Activated naive CD8-positive, alpha-beta T cell treated with anti-CD3 and anti-CD28 coated beads for 36 hours (primary cell): ENCODE measurements at places on chromosomes 4 and X.

- no peak for DNase-seq
Observed at GRCh38 chr4:132759199-132759780, 389.8 kb upstream of the PCDH10 start.

- DNase-seq, result no peak
Observed at GRCh38 chr4:123939621-123940020, 543.0 kb downstream of the SPRY1 start.

DNA sequence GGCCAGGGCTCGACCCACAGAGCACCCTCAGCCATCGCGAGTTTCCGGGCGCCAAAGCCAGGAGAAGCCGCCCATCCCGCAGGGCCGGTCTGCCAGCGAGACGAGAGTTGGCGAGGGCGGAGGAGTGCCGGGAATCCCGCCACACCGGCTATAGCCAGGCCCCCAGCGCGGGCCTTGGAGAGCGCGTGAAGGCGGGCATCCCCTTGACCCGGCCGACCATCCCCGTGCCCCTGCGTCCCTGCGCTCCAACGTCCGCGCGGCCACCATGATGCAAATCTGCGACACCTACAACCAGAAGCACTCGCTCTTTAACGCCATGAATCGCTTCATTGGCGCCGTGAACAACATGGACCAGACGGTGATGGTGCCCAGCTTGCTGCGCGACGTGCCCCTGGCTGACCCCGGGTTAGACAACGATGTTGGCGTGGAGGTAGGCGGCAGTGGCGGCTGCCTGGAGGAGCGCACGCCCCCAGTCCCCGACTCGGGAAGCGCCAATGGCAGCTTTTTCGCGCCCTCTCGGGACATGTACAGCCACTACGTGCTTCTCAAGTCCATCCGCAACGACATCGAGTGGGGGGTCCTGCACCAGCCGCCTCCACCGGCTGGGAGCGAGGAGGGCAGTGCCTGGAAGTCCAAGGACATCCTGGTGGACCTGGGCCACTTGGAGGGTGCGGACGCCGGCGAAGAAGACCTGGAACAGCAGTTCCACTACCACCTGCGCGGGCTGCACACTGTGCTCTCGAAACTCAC, 3.6 kb downstream of the MID1IP1 start:
- peak; percentile 45 for DNase-seq

DNA sequence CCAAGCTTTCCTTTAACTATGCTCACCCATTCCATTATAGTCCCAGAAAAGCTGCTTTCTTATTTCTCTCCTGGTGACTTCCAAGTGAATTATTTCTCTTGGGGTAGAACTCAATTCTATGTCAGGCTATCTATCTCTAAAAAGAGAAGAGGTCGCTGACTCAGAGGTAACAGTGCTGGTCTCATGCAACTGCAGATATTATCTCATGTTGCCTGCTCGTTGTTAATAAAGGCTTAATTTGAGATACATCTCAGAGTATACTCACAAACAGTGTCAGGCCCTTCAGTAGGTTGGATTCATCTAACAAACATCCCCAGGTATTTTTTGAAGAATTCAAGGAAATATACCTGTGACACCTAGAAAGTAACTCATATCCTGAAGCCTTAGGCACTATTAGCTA, 2.7 kb downstream of the TMEM154 start:
- DNase-seq, result no peak

DNA sequence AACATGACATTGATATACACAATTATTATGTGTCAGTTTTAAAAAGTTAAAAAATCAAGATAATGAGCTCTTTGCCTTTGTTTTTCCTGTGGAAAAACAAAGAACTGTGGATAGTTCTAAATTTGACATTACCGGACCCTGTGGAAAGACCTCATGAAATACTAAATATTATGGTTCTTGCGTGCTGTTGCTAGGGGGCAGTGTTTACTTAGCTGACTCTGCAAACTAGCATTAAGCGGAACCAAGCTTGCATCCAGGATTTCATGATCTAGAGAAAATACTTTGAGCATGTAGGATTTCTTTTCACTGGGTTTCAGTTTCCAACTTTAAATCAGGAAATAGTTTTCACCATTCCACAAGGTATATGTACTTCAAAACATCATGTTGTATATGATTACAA, 33.6 kb downstream of the CLCN4 start:
- no peak for DNase-seq

DNA sequence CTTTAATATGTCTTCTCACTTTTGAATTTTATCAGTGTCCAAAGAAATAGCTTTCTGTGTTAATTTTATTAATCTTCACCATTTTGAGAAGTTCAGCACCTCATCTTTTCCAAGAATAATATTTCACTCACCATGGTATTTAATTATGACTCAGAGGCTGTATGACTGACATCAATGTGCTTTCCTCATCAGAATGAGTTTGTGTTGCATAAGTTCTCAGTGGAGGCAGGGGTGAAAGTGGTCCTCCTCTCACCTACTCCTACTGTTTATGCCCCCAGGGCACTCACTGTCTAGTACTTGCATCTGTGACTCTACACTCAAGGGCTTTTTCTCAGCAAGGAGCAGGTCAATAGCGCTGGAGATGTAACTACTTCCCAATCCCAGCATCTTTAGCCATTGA, 905.3 kb upstream of the INTU start:
- DNase-seq, result no peak

GRCh38 chr4:141347684-141348083, 127.0 kb downstream of the ZNF330 start:
- no peak for DNase-seq

DNA sequence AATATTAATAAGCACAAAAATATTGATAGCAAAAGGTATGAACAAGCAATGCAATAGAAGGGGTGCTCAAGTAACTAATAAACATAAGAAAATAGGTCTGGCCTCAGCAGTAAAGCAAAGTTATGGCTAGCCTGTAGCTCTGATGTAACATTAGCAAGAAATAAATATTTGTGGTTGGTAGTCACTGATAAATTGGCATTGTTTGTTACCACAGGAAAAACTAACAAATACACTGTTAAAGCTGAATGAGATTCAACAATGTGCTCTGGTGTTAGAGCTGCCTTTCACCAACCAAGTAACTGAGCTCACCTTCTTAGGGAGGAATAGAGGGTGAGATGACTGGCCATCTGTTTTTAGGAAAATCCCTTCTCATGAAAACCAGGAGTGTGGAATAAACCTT, 71.4 kb downstream of the AREG start:
- no peak for DNase-seq

- DNase-seq, result no peak
Observed at GRCh38 chr4:8582016-8582415, 1.8 kb downstream of the GPR78 start.
